ENCODE measurements at places on chromosomes 2 and 18. TPM values are rescaled to one million over a fixed set of nuclear protein-coding genes. Genes with fewer than 3 reads are reported as not detected.

The CYP27A1 gene
- 0.15 TPM for total RNA-seq

The GREB1L gene
- 3.8 TPM for total RNA-seq

The TSPYL6 gene
- not detected for total RNA-seq

The IL36RN gene
- total RNA-seq = 0.14 TPM

The DNMT3A gene
- 8.3 TPM for total RNA-seq

The USP34 gene
- 67.1 TPM for total RNA-seq

The VWA3B gene
- total RNA-seq = not detected

The CPO gene
- total RNA-seq = not detected

The ACVR1 gene
- total RNA-seq = 21.2 TPM

The RAX gene
- total RNA-seq = not detected

The APLF gene
- 0.66 TPM for total RNA-seq

The NT5C1B gene
- not detected for total RNA-seq

The LOXHD1 gene
- total RNA-seq = not detected
